ENCODE measurements at places on chromosomes 16 and 17.

- DNase-seq, result peak; percentile 65
Observed at GRCh38 chr17:58756246-58757161, 850 bp downstream of the PPM1E start.

DNA sequence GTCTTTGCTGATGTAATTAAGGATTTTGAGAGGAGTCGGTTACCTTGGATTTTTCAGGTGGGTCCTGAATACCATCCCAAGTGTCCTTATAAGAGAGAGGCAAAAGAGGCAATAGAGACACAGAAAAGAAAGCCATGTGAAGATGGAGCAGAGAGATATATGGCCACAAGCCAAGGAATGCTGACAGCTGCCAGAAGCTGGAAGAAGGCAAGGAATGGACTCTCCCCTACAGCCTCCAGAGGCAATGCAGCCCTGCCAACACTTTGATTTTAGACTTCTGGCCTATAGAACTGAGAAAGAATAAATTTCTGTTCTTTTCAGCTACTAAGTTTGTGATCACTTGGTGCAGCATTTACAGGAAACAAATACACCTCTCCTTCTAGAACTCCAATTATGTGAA, 8.2 kb upstream of the RNFT1 start:
- no peak for DNase-seq

GRCh38 chr16:20372701-20373100, 20.2 kb upstream of the UMOD start:
- no peak for DNase-seq

- DNase-seq, result no peak
Observed at GRCh38 chr17:75776386-75777295, 8.0 kb upstream of the UNK start.

GRCh38 chr16:22240023-22240710, 34.1 kb downstream of the EEF2K start:
- DNase-seq, result no peak

DNA sequence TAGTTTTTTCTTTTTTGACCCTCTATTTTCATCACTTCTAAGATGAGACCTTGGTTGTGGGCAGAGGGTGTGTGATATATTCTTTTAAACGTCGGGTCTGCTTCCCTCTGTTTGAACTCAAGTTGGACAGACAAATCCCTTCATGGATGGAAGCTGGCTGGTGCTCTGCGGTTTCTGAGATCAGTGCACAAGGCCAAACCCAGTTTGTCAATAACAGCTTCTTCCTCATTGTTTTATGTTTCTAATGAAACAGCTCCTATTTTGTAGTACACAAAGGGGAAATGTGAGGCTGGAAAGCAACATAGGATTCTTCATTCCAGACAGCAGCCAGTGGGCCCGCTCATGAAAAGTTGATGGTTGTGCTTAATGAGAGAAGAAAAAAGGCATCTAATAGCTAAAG, 159.6 kb downstream of the PRKCA start:
- DNase-seq, result no peak

- DNase-seq, result no peak
Observed at GRCh38 chr17:73840829-73841228, 196.6 kb upstream of the SDK2 start.

GRCh38 chr17:83004791-83005380, 74.5 kb upstream of the METRNL start:
- DNase-seq, result no peak

All from left forelimb (tissue), 1 donor.